K562 (cell line): ENCODE measurements at places on chromosomes 16 and 17. TPM values are rescaled to one million over a fixed set of nuclear protein-coding genes. Genes with fewer than 3 reads are reported as not detected.

EME1 gene
- total RNA-seq, result 16.8 and 20.1 TPM in 2 replicates

NUTF2 gene
- 141 and 146 TPM in 2 replicates for total RNA-seq

ADCY7 gene
- 104 and 108 TPM in 2 replicates for total RNA-seq

DNA sequence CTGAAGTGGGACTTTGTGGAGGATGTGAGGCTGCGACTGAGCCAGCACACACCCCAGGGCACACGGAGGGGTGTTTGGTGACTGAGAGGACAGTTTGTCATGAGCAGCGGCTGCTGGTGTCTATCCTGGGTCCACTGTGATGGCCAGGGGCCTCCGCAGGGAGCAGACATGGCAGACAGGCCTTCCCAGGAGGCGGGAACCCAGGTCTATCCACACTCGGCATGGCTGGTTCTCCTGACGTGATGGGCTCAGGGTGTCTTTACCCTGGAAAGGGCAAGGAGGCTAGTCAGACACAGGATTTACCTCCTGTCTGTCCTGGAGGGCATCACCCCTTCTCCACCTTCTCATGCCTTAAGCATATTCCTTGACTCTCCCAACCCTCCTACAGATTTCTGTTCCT lies 671 bp upstream of the CD300C start:
- DNase-seq, result no peak

DNA sequence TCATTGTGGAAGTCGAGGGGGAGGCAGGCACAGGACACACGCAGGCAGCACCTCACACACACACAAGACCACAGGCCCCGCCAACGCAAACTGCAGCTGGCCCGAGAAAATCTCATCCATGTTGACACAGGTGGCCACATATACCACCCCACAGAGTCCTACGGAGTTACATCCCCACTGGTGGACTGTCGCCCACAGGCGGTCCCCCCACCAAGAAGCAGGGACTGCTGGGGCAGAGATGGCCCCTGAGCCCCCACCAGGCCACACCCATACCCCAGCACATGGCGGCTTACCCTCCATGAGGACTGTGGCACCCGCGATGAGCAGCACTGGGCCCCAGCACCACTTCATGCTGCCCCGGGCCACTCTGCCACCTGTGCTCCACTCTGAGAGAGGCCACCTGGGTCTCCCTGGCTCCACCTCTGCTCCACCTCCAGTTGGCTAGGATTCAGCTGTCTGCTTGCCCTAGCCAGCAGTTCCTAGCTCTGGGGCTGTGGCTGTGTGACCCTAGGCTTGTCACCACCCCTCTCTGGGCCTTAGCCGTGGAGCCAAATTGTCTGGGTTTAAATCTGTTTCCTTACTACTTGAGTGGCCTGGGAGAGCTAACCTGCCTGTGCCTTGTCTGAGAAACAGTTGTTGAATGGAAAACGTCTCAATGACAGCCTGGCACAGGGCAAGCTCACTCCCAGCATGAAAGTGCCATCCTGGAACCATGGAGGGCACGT lies at the start of gene PRSS53:
PRSS53 (minus strand) TSS at position 485 of the 725 bp plus-strand sequence; CDS start at position 351, 134 bp downstream.
- DNase-seq, result no peak

GRCh38 chr17:74432766-74433391 lies 991 bp downstream of the GPRC5C start:
- no peak for DNase-seq

DNA sequence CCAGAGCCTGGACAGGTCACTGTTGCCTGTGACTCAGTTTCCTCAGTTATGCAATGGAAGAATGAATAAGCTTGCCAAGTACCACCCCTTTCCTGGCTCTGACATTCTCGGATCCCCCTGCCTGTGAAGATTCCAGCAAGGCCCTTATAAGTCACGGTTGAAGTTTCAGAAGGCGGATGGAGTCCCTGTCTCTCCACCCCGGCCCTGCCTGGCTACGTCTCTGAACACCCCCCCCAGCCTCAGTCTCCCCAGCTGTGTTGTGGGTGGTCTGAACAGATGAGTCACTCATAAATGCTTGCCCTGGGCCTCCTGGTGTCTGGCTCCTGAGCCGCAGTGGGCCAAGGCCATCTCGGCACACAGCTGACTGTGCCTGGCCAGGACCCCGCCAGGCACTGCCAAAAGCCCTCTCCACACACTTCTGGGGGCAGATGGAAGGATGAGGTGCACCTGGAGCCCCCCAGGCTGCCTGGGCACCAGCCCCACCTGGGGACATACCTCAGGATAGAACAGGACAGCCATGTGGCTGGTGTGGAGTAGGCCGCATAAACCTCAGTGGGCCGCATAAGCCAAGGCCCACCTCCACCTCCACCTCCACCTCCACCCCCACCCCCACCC lies 15.4 kb downstream of the VASN start:
- no peak for DNase-seq

DNA sequence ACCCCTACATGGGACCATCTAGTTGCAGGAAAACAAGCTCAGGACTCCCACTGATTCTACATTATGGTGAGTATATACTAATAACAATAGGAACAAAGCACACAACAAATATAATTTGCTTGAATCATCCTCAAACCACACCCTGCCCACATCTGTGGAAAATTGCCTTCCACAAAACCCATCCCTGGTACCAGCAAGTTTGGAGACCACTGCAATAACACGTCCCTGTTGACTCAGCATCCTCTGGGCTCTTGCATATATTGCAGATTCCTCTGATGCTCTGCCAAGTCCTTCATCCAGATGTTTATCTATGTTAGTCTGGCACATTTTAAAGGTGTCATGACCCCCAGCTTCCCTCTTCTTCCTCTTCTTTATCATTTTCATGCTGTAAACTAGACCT lies 138.4 kb downstream of the PCTP start:
- no peak for DNase-seq

CCL2 gene
- total RNA-seq, result 0.86 and 1.0 TPM in 2 replicates

KRTAP1-1 gene
- total RNA-seq, result not detected in 2 replicates

ACACA gene
- 135 and 151 TPM in 2 replicates for total RNA-seq

- DNase-seq, result no peak
These were observed 52.5 kb downstream of the ARHGAP27 start for GRCh38 chr17:45380046-45380765.

- no peak for DNase-seq
These were observed 162.4 kb upstream of the CHMP6 start for GRCh38 chr17:80829166-80829813.

DNA sequence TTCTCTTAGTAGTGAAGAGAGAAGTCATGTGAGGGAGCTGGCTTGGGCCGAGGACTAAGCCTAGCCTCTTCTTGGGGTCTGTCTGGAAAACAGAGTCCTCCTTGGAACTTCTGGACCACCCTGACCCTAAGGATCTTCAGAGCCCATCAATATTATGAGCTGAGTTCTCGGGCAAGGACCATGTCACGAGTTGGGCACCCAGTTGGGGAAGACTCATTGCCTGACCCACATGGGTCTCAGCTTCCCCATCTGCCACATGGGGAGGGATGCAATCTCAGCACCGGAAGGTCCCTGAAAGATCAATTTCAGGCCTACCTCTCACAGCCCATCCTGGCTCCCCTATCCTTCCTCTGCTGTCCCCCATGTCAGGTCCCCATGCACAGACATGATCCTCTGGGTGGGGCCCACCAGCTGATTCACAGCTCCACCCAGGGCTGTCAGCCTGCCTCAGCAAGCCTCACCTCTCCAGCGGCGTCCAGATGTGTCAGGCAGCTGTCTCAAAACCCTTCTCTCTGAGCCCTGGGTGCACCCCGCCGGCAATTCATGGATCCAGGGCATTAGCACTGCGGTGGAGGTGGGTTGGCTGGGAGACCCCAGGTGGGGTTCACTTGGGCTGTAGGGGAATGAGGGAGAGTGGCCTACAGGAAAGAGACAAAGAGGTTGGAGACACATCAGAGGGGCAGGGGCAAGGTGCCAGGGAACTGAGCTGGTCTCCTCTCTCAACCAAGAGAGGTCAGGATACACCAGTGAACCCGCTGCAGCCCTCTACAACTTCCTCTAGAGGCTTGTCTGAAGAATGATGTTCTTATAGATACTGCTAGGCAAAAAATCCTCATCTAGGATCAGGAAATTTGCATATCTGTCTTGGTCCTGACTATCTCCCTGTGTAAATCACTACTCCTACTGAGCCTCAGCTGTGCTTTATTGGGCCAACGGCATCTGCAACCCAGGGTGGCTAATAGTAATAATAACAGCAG lies 1.8 kb downstream of the NLRP1 start:
- no peak for DNase-seq

CEP112 gene
- total RNA-seq, result not detected in 2 replicates

DNA sequence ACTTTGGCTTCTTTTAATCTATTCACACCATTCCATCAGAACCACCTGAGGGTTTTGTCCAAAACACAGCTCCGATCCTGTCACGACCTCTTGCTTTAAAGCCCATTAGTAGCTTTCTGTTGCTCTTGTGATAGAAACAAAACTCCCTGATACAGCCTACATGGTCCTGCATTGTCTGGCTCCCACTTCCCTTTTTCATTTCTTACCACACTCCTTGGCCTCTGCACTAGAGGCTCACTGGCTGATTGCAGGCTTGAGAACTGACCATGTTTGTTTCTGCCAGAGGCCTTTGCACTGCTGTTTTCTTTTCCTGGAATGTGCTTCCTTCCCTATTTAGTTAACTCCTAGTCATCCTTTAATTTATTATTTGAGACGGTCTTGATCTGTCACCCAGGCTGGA lies 23.7 kb downstream of the IST1 start:
- no peak for DNase-seq

GRCh38 chr16:47467501-47467900 lies 6.4 kb downstream of the PHKB start:
- peak; percentile 33 for DNase-seq

UNC13D gene
- 222 and 244 TPM in 2 replicates for total RNA-seq

DNA sequence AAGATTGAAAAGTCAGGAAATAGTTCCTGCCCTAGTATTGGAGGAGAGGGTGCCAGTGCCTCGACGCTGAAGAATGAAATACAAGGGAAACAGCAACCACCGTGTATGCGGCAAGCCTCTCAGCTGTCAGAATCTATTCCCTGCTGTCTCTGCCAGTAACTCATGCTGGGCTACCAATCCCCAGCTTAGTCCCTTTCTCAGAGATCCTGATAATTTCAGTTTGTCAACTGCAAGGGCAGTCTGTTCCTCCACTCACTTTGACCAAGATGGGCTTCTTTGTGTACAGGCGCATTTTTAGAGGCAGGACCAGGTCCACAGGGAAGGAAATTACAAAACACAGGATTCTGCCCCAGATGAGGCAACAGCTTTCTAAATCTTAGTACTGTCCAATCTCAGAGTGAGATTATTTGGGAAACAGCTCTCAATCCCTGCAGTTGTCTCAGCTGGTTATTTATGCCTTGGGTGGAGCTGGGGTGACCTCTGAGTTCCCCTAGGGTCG lies 1.3 kb downstream of the NQO1 start:
- no peak for DNase-seq

- no peak for DNase-seq
These were observed 7.6 kb downstream of the PSME3IP1 start for GRCh38 chr16:57178196-57178595.

GRCh38 chr17:48412841-48413240 lies 17.2 kb downstream of the SKAP1 start:
- no peak for DNase-seq

SLFN14 gene
- 3.2 and 4.3 TPM in 2 replicates for total RNA-seq

NPIPA8 gene
- total RNA-seq, result 10.9 and 12.1 TPM in 2 replicates

TUBG2 gene
- 0.78 and 0.80 TPM in 2 replicates for total RNA-seq

SERPINF2 gene
- total RNA-seq, result 0.22 TPM in 2 replicates

GRCh38 chr16:55913716-55914115 lies 38.5 kb upstream of the CES5A start:
- DNase-seq, result no peak

WNK4 gene
- 21.1 and 25.8 TPM in 2 replicates for total RNA-seq

DNA sequence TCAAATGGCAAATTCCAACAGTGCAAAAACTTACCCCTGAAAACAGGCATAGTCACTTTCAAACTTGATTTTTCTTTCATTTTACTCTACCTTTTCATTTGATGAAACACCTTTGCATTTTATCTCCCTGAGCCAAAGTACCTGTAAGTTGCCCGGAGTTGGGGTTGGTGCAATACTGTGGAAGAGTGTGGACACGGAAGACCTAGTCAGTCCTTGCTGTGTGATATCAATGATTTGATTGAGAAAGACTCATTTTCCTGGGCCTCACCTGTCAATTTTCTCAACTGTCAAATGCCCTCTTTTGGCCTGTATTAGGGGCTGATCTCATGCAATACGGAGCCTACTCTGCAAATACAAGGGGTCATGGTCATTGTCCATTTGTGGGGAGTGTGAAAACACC lies 22.6 kb downstream of the PITPNC1 start:
- DNase-seq, result no peak

SUPT4H1 gene
- total RNA-seq, result 105 and 111 TPM in 2 replicates

DNA sequence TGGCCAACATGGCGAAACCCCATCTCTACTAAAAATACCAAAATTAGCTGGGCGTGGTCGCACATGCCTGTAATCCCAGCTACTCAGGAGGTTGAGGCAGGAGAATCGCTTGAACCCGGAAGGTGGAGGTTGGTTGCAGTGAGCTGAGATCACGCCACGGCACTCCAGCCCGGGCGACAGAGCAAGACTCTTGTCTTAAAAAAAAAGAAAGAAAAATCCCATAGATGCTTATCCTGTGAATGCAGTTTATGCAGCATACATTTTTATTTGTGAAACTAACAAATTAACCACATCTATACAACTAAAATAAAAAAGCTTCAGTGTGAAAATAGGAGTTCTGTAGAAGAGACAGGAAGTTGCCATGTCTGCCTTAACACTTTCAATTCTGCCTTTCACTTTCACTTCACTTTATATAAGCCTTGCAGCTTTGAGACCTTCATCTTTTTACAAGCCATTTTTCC lies 7.1 kb downstream of the IGSF6 start:
- no peak for DNase-seq

DNA sequence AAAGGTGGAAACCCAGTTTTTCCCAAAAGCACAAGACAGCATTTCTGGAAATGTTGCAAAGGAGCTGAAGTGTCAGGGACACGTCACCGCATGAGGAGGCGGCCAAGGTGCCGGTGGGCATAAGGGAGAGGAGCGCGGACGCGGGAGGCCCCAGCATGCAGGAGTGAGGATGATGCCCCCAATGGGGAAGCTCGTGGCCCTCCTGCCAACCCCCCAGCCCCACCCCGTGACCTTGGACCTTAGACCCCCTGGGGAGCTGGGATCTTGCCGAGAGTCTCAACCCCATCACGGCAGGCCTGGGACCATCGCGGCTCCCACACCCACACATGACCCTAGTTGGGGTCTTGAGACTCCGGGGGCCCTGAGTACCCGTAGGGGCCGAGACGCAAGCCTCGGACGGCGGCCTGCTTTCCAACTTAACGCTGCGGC lies 119.4 kb upstream of the METRNL start:
- DNase-seq, result no peak

ADORA2B gene
- total RNA-seq, result 10.7 and 12.2 TPM in 2 replicates

DNA sequence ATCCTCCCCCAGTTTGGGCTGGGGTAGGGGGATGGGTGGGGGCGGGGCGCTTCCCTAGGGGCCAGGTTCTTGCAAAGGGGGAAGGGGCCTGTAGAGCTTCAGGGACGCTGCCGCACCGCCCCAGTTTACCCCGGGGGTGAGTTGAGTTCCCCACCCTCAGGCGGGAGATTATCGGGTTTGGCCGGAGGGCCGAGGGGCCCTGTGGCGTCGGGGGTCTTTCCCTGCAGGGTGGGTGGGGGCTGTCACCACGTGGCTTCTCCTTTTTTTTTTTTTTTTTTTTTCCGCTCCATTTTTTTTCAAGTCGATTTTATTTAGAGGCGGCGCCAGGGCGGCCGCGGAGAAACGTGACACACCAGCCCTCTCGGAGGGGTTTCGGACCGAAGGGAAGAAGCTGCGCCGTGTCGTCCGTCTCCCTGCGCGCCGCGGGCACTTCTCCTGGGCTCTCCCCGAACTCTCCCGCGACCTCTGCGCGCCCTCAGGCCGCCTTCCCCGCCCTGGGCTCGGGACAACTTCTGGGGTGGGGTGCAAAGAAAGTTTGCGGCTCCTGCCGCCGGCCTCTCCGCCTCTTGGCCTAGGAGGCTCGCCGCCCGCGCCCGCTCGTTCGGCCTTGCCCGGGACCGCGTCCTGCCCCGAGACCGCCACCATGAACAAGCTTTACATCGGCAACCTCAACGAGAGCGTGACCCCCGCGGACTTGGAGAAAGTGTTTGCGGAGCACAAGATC lies at the start of gene IGF2BP1:
IGF2BP1 (plus strand) TSS at position 283 of the 724 bp plus-strand sequence; CDS start at position 644, 361 bp downstream.
- no peak for DNase-seq

WNT9B gene
- not detected in 2 replicates for total RNA-seq
